Esophagus squamous epithelium (tissue), 5 donors: ENCODE measurements at places on chromosomes 5 and 9.

- DNase-seq = no peak
Observed at GRCh38 chr5:81140943-81141342, 92.2 kb upstream of the CKMT2 start.

DNA sequence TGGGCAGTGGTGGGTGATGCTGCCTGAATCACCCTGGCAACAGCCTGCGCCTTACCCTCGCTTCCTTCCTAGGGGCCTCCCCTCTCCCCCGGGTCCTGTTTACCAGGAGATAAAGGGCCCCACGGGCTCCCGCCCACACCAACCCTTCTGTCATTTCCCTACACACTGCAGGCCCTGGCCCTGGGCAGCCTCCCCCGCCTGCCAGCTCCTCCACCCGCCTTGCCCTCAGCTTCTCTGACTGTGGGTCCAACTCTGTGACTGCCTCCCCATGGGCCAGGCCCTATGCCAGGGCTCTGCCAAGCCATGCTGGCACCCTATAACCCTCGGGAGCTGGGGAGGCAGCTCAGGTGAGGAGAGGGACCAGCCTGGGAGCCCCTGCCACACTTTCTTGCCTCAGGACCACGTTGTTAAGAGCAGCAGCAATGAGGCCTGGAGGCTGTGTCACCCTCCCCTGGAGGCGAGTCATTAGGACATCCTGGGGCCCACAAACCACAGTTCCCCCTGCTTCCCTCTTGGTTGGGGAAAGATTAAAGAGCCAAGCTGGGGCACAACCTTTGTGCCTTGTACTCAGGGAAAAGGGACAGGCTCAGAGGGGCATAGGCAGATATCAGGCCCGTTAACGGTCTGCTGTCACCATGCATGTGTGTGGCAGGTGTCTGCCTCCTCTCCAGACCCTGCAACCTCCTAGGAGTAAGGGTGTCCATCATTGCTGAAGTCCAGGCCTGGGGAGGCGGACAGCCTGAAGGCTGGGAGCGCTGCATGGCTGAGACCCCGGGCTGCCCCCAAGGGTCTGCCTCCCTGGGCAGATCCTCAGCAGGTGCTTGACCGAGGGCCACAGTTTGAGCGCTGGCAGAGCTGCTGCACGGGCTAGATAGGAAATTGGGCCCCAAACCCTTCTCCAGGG lies 2.8 kb downstream of the MGAT4B start:
- DNase-seq = no peak

GRCh38 chr5:8953911-8954438 lies 591.9 kb downstream of the SEMA5A start:
- DNase-seq = no peak

DNA sequence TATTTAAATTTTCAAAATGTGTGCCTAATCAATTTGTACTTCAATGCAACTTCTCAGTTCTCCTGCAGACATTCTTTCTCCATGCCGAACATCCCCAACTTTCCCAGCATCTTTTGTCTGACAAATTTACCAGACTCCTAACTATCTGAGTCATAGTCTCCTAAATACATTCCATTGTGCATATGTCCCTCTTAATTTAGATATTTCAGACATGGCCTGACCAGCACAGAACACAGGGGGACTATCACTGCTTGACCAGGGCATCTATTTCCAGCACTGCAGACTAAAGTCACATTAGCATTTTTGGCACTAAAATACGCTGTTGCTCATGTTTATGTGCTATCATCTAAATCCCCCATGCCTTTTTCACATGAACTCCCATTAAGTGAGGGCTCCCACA lies 71.9 kb downstream of the ITGA1 start:
- DNase-seq = no peak

DNA sequence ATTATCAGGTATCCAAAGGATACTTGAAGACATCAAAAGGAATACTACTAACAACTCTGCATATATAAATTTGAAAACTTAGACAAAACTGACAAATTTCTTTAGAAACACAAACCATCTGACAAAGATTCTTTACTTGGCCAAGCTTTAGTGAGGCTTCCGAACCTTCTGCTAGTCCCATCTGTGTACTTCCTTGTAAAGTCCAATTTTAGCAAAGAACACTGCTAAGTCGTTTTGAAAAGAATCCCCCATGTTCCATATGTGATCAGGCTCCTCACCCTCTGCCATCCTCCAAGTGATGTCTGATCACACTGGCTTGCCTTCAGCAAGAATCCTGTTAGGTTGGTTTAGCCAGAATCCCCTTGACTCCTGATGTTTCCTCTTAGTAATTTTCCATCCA lies 150.0 kb upstream of the ACO1 start:
- no peak for DNase-seq

DNA sequence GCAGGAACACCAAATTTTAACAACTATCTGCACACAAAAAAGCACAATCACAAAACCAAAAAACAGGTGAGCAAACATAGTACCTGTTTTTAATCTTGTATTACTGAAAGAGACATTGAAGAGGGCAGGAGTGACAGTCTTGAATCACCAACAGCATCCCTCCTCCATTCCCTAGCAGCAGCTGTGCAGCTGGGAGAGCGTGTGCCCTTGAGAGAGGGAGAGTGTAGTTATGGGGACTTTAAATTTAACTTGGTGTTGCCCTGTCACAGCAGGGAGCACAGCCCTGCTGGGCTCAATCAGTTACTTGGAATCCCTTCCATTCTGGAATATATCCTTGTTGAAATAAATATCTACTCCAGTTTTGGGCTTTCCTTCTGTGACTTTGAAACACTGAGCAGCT lies 1938.7 kb upstream of the NUDT12 start:
- DNase-seq = no peak

DNA sequence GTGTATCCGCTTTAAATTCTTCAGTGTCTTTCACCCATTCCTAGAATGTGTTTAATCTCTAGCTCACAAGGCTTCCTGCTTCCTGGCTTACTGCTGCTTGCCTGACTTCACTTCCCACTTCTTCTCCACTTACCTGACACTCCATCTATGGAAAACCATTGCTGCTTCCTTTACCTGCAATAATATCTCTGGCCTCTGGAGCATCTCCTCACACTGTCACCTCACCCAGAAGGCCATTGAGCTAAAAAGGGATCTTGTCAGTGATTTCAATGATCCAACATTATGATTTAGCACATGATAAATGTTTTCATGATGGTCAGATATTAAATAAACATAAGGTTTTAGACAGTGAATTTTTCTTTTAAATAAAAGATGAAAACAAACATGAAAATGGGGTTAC lies 281.1 kb downstream of the MRPS30 start:
- no peak for DNase-seq

GRCh38 chr9:73824671-73825070 lies 672.5 kb upstream of the RORB start:
- no peak for DNase-seq

DNA sequence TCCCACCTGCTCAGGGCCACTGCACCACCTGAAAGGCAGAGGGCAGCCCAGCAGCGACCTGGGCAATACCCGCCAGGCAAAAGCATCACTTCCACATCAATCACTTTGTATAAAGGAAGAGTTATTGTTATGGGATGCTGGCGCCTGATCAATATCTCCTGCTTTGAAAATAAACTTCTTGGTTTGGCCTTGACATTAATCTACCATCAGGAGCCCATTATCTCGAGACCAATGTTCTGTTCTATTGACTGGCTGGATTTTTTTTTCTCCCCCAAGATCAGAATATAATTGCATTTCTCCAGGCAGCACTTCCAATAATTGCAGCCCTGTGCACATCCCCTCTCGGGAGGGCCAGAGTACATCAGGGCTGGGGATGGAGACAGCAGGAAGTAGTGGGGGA lies 44.4 kb upstream of the SAP30L start:
- no peak for DNase-seq

GRCh38 chr9:89360465-89360864 lies 42.2 kb downstream of the SECISBP2 start:
- DNase-seq = no peak

- DNase-seq = no peak
Observed at GRCh38 chr5:170296935-170297588, 515 bp downstream of the LCP2 start.

- no peak for DNase-seq
Observed at GRCh38 chr5:9251379-9251980, 294.4 kb downstream of the SEMA5A start.

DNA sequence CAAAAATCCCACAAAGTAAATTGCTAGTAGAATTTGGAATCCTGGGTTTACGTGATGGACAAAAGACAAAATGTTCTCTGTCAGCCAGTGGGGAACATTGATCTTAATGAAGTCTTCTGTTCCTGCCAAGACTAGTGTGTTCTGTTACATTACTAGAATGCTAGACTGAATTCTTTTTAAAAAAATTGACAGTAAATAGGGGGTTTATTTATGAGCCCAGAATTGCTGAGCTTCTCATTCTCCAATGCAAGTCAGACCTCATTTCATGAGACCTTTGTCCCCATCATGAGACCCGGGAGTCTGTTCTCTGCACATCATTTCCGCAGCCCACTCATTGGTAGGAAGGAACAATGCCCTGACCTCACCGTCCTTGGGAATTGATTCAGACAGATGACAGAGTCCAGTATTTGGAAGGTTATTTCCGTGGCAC lies 173.8 kb upstream of the OTULINL start:
- no peak for DNase-seq

DNA sequence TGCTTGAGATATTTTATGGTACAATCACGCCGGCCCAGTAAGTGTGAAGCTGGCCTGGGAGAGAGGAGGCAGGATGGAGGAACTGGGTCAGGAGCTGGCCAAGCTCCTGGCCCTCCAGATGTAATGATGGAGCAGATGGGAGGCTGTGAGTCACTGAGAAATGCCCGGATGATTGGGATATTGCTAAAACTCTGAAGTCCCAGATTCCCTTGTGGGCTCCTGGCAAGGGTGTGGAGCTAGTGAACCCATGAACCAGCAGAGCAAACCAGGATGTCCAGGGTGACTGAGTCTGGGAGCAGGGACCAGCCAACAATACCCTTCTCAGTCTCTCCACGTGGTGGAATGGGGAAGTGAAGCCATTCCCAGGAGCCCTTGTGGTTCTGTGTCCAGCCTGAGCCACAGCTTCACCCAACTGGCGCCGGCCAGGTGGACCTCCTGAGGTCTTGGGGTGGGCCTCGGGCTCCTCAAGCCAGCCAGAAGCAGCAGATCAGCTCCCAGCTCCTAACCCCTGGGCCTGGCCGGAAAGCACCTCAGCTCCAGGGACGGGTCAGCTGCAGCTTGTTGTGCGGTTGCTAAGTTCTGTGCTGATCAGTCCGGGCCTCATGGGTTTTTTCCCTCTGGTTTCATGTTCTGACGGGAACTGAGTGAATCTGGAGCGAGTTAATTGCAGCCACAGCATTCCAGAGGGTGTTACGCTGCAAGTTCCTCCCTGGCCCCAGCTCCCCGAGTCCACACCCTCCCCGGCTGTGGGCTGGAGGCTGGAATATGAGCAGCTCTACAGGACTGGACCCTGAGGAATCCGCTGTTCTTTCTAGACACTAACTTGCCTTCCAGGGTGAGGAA lies 37.6 kb downstream of the DUSP1 start:
- DNase-seq = no peak

- no peak for DNase-seq
Observed at GRCh38 chr5:22500556-22500955, 352.6 kb downstream of the CDH12 start.

- no peak for DNase-seq
Observed at GRCh38 chr9:133252301-133253020, 22.5 kb downstream of the ABO start.

- no peak for DNase-seq
Observed at GRCh38 chr9:133207021-133207531, 2.0 kb downstream of the OBP2B start.

DNA sequence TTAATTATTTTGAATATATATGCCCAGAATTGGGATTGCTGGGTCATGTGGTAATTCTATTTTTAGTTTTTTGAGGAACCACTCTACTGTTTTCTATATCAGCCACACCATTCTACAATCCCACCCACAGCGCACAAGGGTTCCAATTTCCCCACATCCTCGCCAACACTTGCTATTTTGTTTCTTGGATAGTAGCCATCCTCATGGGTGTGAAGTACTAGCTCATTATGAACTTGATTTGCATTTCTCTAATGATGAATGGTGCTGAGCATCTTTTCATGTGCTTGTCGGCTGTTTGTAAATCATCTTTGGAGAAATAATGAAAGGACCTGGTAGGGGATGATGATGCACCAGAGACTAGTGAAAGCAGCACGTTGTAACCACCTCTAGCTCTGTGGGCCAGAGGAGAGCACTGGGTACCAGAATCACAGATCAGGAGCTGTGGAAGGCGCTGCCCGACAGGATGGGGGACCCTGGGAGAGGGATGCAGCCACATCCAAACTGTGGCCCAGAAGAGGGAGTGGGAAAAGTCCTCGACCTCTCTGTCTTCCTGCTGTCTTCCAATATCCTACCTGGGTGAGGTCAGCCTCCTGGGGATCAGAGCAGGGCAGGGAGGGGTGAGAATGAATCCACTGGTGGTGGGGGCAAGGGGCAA lies 155.4 kb downstream of the RGS3 start:
- DNase-seq = no peak

DNA sequence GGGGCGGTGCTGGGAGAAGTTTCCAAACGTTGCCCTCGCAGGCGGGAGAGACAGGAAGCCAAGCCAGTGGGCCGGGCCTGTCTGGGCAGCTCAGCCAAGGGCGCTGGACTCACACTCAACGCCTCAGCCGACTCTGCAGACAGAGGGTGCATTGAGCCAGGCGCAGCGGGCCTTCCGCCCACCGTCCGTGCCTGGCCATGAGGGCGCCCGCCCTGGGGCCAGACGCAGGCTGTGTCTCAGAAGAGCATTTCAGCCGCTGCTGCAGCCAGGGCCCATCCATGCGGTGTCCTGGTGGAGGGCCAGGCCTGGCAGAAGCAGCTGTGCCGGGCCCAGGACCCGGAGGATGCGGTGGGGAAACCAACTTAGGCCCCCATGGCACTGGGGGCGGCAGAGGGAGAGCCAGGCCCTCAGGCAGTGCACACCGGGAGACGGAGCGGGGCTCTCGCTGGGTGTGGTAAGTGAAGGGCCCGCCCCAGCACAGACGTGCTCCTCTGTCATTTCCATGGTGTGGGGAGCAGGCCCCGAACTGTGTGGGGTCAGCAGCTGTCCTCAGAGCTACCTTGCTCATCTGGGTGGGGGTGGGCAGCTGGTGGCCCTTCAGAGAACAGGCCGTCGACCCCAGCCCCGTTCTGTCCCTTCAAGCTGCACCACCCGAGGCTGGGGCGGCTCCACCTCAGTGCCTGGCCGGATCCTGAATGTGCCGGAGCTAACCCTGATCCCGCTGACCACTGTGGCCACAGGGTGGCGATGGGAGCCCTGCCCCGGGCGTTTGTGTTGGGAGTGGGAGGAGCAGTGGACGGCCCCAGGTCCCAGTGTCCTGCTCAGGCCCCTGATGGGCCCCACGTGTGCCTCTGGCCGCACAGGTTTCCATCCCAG lies 18.0 kb downstream of the DNLZ start:
- no peak for DNase-seq
